Spinal cord (tissue), 10 donors: ENCODE measurements at places on chromosomes 16 and 17. TPM values are rescaled to one million over a fixed set of nuclear protein-coding genes. Genes with fewer than 3 reads are reported as not detected.

DNA sequence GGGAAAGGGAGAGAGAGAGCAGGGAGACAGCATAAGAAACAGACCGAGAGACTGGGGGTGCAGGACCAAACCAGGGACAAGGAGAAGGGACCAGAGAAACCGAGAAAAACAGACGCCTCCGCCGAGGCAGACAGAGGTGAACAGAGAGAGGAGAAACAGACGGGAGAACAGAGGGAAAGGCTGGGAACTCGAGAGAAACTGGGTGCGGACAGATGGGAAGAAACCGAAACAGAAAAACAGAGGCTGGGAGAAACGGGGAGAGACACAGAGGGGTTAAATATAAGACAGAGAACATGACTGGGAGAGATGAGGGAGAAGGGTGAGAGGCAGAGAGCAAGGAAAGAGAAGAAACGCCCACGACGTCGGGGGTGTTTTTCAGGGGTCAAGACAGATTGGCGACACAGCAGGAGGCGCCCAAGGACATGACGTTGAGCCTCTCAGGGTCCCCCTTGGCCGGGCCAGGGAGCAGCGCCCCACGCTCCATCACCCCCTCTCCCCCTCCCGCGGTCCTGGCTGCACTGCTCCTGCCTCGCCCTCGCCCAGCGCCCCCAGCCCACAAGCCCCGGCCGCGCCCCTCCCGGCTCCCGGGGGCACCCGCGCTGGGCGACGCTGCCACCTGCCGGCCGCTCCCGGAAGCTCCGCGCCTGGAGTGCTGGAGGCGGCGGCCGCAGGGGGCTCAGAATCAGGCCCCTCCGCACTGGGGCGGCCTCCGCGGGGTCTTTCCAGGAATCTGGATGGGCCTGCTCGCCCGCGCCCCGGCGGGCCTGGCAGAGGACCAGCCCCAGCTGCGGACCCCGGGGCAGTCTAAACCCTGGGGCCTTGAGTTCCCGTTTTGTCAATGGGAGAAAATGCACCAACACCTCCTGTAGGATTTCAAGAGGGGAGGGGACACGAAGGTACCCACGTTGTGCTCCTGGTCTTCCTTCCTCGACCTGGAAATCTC lies 1.3 kb upstream of the TMEM92 start:
- no peak for DNase-seq

DNA sequence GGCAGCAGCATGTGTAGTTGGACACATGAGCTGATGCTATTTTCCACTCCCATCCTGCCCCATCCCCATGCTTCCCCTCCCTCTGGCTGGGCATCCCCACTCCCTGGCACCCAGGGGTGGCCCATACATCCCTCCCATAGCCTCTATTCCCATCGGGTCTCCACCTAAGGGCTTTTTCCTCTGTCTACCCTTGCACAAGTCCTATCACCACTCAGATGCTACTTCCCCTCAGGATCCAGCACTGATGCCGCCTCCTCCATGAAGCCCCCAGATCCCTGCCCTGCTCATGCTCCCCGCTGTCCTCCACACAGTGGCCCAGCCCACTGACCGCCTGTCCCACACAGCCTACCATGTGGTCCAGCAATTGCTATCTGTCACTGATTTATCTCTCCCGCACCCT lies 15.8 kb downstream of the TRPV1 start:
- DNase-seq: no peak

The SLC5A10 gene
- not detected for total RNA-seq

The CLEC18A gene
- 1.6 TPM for total RNA-seq

The TP53TG3 gene
- total RNA-seq: not detected

The CA4 gene
- total RNA-seq: 2.1 TPM
